ENCODE measurements at places on chromosomes 3 and 15. TPM values are rescaled to one million over a fixed set of nuclear protein-coding genes. Genes with fewer than 3 reads are reported as not detected.

The OR5K2 gene
- 0.39 TPM for polyA plus RNA-seq

The CX3CR1 gene
- 4.9 TPM for polyA plus RNA-seq

The ANO10 gene
- 49.5 TPM for polyA plus RNA-seq

The TRANK1 gene
- 6.8 TPM for polyA plus RNA-seq

The SATB1 gene
- 38.1 TPM for polyA plus RNA-seq
